Activated CD8-positive, alpha-beta memory T cell treated with anti-CD3 and anti-CD28 coated beads, Interleukin-2, amount 50 U/mL, for 48 hours (primary cell): ENCODE measurements at places on chromosomes 5 and 9.

GRCh38 chr5:9207817-9208418 lies 338.0 kb downstream of the SEMA5A start:
- no peak for DNase-seq

DNA sequence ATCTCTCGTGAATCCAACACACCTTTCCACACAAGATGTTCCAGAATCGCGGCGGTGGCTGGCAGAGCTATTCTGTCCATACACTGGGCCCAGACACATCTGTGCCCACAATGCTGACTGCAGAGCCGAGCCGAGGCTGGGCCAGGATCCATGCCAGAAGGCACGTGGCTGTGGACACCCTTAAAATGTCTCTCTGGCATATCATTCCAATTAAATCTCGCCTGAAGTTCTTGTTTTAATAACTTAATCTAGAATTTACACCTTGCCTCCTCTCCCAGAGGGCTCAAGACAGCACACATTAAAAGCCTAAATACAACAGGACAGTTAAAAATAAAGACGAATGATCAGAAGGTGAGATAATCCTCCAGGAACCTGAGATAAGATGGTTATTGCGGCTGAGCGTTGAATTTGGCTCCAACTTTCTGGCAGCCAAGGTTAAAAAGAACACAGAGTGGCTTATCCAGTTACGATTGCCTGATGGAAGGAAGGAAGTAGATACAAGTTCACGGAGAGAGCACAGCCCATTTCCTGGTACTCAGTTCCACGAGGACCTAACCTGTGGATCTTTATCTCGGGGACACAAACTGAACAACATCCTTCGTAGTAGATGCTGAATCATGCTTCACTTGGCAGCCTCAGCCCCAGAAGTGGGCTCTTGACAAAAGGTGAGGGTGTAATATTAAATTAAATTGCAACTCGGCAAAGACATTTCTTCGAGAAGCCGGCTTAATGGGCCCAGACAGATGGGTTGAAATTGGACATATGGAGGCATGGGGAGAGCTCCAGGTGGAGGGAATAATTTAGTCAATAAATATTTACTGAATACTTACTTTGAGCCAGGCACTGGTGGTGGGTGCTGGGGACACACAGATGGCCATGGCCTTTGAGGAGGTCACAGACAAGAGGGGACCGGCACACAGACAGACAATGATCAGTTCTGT lies 86.0 kb upstream of the TBC1D2 start:
- no peak for DNase-seq

DNA sequence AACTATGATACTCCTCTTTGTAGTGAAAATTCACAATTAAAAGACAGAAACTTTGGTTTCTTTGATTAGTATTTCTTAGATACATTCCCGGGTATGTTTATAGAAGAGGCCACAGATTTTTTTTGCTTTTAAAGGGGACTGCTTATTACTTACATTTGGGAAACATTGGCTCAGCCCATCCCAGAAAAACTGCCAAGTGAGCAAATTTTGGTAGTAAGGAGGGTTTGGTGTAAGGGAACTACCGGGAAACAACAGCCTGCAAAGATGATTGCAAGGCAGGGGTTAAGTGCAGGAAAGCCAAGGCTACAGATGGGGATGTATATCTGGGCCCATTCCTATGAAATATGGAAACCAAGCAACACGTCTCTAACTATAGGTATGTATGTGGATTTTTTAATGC lies 88.8 kb upstream of the SAP30L start:
- DNase-seq = no peak

GRCh38 chr9:3343671-3344070 lies 182.1 kb downstream of the RFX3 start:
- no peak for DNase-seq

DNA sequence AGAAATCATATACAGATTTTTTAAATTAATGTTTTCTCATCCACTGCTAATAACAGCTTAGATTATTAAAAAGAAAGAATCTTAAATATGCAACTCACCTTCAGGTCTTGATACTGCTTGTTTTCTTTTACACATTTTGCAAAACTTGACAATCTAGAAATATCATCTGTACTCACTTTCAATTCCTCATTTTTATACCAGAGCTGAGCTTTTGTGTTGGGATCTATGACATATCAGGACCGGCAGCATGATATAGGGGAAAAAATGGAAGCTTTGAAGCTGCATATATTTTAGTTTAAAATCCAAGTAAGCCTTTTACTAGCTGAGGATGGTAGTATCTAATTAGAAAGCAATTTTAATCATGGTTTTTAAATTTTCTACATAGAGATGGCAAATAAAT lies 75.7 kb upstream of the SMARCA2 start:
- DNase-seq = no peak

GRCh38 chr9:115099901-115100300 lies 18.1 kb downstream of the TNC start:
- DNase-seq = no peak

GRCh38 chr5:79853676-79854418 lies 137.2 kb downstream of the MTX3 start:
- peak; percentile 59 for DNase-seq

DNA sequence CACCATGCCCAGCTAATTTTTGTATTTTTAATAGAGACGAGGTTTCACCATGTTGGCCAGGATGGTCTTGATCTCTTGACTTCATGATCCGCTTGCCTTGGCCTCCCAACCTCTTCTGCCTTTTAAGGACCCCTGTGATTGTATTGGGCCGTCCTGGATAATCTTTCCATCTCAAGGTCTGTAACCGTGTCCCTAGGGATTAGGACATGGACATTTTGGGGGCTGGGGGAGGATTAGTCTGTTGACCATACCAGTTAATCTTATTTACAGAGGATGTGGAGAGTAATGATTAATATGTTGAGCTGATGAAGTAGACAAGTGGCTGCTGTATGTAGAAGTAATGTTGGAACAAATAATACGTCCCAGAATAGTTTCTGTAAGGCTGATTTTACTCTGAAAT lies 23.1 kb downstream of the LNPEP start:
- no peak for DNase-seq

DNA sequence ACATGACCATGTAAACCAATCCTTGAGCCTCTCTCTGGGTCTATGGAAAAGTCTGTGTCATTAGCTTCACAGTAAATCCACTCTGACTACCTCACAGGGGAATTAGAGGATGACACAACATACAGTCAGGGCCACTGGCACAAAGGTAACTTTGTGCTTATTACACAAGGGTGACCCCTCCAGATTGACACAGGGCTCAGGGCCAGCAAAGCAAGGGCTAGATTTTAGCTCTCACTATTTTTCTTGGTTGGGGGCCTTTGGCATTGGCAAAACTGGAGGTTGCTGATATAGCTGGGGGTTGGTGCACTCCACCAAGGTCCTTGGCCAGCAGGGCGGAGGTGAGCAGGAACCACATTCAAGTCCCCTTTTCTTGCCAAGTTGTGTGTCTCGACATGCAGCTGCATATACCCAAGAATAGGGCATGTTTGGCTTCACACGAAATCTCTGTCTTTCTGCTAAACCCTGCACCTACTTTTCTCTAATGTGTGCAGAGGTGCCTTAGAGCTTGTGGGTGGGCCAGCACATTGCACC lies 15.2 kb upstream of the OSMR start:
- no peak for DNase-seq

DNA sequence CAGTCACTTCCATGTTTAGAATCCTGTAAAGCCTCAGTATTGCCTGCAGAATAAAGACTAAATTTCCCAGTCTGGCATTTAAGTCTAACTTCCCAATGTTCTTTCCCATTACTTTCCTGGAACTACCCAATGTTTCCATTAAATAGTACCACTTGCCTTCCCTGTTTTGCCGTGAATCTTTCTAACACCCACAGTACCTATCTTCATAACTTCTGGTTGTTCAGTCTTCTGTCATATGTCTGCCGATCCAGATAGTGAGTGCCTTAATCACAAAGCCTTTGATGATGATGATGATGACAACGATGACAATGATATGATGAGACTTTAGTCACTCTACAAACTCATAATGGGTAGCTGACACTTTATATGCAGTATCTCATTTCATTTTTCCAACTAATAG lies 6.6 kb upstream of the HEMGN start:
- no peak for DNase-seq

DNA sequence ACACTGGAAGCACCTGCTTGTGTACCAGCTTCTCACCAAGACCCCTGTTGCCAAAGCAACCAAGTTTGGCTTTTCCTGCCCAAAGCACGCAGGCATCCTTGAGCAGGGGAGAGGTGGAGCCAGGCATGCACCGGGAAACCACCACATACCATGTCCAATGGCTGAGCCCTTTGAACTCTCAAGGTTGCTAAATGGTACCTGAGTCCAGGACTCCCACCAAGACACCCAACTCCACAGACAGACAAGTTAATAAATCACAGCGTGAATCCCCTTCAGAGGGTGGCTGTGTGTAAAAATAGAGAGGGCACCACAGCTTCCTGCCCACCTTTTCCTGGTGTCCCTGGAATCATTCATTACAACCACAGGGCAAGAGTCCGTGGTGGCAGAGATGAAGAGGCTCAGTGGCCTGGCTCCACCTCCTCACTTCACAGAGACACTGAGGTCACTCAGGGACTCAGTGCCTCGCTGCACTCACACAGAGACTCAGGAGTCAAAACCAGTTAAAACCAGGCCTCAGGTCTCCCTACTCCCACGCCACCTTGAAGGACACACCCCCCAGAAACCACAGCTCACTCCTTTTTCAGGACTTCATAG lies 143.7 kb downstream of the C5orf15 start:
- no peak for DNase-seq

- peak; percentile 79 for DNase-seq
These were observed 1.1 kb downstream of the PRR7 start for GRCh38 chr5:177447611-177448243.

GRCh38 chr5:128778474-128778873 lies 186.8 kb upstream of the SLC27A6 start:
- no peak for DNase-seq

DNA sequence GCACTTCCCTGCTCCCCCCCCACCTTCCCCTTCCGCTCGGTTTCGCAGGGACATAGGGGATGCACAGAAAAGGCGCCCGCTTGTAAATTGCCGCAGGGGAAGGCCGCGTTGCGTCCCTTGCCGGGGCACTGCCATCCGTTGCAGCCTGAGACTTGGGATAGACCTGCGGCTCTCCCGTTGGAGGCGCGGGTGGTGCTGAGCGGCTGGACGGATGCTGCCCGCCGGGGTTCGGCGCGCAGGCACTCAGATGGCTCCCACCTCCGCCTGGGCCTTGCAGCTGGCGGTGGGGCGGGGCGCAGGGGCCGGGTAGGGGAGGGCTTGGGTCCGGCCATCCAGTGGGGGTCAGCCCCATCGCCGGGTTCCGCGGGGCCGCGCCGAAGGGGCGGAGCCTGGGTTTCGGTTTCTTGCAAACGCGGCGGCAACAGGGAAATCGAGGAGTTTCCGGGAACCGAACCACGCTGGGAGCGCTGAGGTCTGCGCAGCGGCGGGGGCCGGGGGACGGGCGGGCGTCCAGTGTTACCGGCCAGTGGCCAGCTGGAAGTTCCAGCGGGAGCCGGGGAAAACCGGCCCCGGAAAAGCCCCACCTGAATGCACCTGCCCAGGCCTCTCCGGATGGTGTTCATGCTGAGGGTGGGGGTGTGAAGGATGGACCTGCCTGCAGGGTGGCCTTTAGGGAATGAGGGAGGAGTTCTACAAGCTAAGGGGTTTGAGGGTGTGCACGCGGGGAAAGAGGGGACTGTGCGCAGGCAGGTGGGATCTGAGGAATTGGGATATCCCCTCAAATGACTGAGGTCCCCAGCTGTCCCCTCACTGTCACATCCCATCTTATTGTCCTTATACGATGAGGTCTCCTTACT lies 6.3 kb upstream of the IRF1 start:
- DNase-seq = peak; percentile 84

- no peak for DNase-seq
These were observed 4.2 kb upstream of the HAVCR2 start for GRCh38 chr5:157113002-157113401.

GRCh38 chr5:40266952-40267351 lies 412.8 kb upstream of the PTGER4 start:
- DNase-seq = no peak

DNA sequence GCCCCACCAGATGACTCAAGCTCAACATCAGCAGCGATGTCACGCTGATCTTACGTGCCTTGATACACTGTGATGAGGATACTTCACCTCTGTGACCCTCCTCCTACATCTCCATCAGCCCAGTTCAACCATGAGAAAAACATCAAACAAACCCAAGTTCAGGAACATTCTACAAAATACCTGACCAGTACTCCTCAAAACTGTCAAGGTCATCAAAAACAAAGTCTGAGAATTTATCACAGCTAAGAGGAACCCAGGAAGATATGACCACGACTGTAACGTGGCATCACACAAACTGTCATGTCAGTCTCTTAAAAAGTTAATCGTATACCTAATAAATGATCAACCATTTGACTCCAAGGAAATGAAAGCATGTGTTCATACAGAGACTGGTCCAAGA lies 90.8 kb downstream of the COL23A1 start:
- no peak for DNase-seq

DNA sequence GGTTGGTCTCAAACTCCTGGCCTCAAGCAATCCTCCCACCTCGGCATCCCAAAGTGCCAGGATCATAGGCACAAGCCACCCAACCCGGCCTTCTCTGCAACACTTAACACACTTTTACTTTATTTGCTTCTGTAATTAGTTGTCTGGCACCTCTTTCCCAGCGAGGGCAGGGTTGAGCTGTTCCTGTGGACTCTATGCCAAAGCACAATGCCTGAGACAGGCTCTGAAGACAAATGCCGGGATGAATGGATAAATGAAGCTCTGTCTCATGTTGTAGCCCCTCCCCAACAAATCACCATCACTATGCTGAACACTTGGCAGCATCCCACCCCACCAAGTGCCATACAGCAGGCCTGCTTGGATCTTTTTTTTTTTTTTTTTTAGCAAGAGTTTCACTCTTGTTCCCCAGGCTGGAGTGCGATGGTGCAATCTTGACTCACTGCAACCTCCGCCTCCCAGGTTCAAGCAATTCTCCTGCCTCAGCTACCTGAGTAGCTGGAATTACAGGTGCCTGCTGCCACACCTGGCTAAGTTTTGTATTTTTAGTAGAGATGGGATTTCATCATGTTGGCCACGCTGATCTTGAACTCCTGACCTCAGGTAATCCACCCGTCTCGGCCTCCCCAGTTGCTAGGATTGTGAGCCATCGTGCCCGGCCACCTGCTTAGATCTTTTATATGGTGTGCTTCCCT lies 21.3 kb downstream of the GPX3 start:
- DNase-seq = no peak

GRCh38 chr9:16627967-16628366 lies 242.5 kb downstream of the BNC2 start:
- DNase-seq = no peak

- no peak for DNase-seq
These were observed 137.6 kb upstream of the LPCAT1 start for GRCh38 chr5:1661311-1661710.

DNA sequence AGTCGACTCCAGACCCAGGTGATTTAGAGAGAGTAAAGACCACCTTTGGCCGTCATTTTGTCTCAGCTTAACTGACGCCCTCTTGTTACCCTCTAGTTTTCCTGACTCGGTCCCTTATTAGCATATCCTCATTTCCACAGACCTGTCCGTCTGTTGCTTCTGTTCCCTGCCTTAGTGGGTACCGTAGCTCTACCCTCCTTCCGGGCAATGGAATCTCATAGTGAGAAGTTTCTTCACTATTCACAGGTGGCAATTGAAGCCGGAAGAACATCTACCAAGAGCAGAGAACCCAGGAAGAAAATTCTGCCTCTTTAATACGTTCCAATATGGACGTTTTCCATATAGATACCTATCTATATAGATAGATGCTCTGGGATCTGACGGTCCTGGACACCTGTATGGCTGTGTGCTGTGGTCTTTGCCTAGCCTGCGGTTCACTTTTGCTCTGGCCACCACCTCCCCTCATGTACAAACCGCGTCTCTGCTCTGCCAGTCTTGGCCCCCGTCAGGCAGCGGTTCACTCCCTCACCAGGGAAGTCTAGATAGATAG lies 652 bp upstream of the TMEM161B start:
- DNase-seq = peak; percentile 56
